ENCODE measurements at places on chromosomes 3 and 15.

DNA sequence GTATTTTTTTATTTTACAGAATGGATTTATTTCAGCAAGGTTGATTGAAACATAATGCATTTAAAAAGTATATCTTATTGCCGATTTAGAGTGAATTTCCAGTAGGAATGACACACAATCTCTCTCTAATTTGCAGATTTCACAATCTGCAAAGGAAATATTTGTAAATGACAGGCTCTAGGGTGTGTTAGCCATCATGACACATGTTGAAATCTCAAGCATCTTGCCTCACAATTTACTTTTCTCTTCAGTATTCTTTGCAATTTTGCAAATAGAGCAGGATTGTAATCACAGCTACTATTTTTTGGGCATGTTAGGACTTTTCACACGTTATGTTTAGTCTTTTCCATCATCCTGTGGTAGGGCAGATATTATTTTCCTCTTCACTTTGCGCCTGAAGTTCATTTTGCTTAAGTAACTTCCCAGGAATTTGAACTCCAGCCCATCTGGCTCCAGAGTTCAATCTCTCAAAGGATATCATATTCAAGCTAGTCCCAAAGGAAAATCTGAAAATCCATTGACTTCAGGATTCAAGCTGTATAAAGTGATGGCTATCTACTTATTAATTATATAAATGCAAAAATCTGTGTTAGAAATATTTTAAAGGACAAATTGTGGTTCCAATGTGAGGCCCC, 55.4 kb downstream of the ATP13A4 start:
- no peak for DNase-seq

DNA sequence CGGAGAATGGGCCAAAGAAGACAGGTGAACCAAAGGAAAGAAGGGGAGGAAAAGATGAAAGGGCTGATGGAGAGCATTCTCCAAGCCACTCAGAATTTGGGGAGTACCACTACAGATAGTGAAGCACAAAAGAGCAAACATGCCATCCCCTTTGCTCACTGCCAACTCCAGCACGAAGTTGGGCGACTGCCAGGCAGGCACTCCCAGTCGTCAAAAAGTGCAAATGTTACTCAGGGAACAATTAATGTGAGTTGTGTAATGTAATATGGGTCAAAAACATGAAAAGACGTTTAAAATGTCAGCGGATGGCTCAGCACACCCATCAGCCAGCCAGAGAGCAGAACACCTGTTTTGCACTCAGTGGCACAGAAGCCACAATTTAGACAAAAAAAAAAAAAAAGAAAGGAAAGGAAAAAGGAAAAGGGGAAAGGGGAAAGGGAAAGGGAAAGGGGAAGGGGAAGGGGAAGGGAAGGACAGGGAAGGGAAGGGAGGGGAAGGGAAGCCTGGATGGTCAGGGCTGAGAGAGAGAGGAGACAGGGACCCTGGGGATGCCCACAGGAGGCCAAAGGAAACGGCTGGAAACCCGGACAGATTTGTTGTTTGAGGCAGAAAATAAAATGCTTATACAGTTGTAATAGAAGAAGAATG, 82.7 kb downstream of the COL8A1 start:
- no peak for DNase-seq

GRCh38 chr15:74313889-74314288, 53.6 kb downstream of the CYP11A1 start:
- DNase-seq = no peak

DNA sequence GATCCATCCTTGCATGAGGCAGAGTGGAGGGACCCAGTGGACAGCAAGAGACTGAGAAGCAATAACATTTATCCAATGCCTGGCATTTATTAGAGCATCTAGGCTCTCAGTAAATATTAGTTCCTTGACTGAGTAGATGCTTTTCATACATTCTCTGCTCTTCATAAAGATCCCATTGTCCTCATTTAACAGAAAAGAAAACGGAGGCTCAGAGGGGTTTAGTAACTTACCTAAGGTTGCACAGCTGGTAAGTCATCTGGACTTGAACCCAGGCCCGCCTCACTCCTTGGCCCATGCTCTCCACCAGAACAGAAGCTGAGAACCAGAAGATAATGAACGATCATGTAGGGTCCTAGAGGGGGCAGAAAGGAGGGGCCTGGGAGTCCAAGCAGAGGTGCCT, 52.2 kb upstream of the SEC22A start:
- no peak for DNase-seq

- no peak for DNase-seq
These were observed 67.8 kb upstream of the ITGA11 start for GRCh38 chr15:68499620-68500312.

DNA sequence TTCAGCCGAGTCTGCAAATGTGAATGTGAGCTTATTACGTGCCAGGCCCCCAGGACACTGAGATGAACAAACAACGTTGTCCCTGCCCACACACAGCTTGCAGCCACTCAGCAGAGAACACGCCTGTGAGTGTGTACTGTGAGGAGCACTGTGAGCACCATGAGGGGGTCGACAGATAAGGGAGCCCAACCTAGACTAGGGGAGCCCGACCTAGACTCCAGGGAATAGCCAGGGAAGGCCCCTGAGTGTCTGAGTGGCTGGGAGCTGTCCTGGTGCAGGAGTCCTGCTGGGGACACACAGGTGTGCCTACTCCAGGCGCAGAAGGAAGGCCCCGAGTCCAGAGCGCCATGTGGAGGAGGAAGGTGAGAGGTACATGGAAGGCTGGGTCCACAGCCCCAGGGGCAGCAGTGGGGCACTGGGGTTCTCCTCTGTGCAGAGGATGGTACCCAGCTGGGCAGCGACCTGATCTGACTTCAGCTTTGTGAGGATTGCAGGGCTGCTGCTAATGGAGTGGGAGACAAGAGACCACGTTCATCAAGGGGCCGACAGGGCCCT, 36.5 kb downstream of the MGLL start:
- no peak for DNase-seq

DNA sequence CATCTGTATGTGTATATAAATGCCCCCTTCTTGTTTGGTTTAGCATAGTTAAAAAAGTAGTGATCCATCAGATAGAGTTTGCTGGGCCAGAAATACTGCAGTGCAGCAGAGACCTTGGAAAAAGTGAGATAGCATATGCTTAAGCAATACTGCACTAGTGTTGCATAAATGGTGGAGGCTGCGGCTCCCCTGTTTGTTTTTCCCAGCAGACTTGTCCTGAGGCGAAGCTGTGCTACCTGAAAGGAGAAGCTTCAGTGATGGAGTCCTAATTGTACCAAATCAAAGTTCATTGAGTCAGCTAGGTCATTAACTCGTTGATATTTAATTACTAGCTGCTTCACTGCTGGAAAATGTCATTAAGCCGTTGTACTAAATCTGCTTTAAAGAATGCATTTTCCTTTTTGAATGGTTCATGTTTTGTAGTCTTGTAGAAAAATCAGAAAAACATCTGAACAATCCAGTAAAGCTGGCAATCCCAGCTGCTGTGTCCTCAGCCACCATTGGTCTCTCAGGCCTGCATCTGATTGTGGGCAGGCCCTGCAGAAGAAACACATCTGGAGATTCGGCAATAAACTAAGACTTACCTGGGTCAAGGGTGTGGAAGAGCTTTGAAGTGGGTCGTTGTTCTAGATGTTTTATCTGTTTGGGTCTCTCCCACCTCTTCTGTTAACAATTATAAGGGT, 169.6 kb downstream of the B3GALNT1 start:
- no peak for DNase-seq

- DNase-seq = no peak
These were observed 7.8 kb downstream of the DCBLD2 start for GRCh38 chr3:98893740-98894139.

DNA sequence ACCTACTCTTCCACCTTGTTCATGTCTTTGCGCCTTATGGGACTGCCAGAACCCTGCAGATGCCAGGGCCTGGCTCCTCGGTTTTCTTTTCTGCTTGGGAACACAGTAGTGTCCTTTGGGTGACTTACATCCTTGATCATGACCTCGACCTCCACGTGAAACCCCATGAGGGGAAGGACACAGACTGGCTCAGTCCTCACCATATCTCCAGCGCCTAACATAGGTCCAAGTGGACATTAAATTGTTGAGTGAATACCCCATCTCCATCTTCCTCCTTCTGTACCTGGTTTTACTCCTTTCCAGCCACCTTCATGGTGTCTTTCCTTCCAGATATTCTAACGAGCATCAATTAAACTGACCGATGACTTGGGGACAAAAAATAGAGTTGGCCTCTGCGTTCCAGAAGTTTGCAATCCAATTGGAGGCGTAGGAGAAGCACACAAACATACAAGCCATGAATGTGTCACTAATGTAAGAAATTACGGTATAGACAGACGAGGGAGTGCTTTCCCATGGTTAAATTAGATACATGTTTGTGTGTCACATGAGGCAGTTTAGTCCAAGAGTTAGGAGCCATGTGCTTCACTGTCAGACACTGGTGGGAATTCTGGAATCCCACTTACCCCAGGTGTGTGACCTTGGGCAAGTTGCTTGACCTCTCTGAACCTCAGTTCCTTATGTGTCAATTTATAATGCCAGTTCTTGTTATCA, 907 bp upstream of the HERC1 start:
- no peak for DNase-seq

- DNase-seq = no peak
These were observed 222.0 kb upstream of the IL12A start for GRCh38 chr3:159766563-159767185.

- DNase-seq = no peak
These were observed 1.2 kb downstream of the SLC12A6 start for GRCh38 chr15:34336231-34336990.

GRCh38 chr3:38089163-38089562, 47.8 kb downstream of the ACAA1 start:
- DNase-seq = no peak
